ENCODE measurements at places on chromosomes 2 and 18. TPM values are rescaled to one million over a fixed set of nuclear protein-coding genes. Genes with fewer than 3 reads are reported as not detected.

UGT1A4 gene
- total RNA-seq: not detected

NT5C1B gene
- not detected for total RNA-seq

PFN4 gene
- not detected for total RNA-seq

SP5 gene
- total RNA-seq: not detected

MARCHF7 gene
- total RNA-seq: 58.1 TPM

ZNF396 gene
- total RNA-seq: 0.28 TPM

HYCC2 gene
- 30.7 TPM for total RNA-seq

GRCh38 chr2:2234398-2235195 is 96.5 kb downstream of the MYT1L start:
- DNase-seq: no peak

GRCh38 chr18:28112056-28112470 is 64.9 kb downstream of the CDH2 start:
- no peak for DNase-seq

- DNase-seq: no peak
Measured at GRCh38 chr2:200399046-200399445, 92.6 kb downstream of the SPATS2L start.

DNA sequence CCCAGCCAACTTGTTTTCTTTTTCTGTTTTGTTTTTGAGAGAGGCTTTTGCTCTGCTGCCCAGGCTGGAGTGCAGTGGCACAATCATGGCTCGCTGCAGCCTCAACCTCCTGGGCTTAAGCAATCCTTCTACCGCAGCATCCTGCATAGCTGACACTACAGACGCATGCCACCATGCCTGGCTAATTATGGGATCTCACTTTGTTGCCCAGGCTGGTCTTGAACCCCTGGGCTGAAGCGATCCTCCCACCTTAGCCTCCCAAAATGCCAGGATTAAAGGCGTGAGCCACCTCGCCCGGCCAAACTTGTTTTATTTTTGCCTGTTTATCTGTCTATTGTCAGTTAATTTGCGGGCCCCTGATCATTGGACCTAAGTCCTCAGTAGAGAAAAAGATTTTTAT is 61.6 kb upstream of the MSH6 start:
- no peak for DNase-seq

DNA sequence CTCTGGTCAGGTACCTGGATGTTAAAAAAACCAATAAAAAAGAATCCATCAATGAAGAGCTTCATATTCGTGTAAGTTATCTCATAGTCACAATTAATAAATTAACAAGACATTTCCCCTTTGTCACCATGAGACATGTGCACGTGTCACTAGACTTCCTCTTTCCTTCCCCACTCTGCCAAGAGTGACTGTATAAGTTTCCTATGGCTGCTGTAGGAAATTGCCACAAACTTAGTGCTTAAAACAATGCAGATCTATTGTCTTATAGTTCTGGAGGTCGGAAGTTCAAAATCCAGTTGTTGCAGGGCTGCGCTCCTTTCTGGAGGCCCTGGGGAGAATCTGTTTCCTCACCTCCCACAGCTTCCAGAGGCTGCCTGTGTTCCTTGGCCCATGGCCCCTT is 35.8 kb downstream of the SLC9A4 start:
- DNase-seq: no peak

DNA sequence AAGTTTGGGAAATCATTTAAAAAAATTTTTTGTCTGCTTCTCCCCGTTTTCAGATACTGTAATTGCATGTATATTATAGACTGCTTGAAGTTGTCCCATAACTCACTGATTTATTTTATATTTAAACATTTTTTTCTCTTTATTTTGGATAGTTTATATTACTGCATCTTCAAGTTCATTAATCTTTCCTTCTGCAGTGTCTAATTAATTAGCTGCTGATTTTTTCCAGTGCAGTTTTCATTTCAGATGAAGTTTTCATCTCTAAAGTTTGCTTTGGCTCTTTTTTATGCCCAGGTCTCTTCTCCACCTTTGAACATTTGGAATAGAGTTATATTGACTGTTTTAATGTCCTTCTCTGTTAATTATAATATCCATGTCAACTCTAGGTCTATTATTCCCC is 9.3 kb downstream of the CLIP4 start:
- no peak for DNase-seq

DNA sequence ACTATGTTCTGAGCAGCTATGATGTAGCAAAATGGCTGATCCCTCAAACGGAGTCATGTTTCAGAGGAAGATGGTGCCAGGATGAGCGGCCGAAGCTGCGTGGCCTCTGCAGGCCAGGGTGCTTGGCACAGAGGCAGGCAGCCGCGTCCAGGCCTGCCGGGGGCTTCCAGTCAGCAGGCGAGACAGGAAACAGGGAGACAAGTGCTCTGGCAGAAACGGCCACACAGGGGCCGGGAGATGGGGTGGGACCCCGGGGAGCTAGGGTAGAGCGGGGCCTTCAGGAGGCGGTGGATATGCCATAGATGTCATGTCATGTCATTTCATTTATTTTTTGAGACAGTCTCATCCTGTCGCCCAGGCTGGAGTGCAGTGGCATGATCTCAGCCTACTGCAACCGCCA is 50.7 kb downstream of the EIPR1 start:
- DNase-seq: no peak

GRCh38 chr2:101775092-101775491 is 77.6 kb downstream of the MAP4K4 start:
- DNase-seq: no peak

DNA sequence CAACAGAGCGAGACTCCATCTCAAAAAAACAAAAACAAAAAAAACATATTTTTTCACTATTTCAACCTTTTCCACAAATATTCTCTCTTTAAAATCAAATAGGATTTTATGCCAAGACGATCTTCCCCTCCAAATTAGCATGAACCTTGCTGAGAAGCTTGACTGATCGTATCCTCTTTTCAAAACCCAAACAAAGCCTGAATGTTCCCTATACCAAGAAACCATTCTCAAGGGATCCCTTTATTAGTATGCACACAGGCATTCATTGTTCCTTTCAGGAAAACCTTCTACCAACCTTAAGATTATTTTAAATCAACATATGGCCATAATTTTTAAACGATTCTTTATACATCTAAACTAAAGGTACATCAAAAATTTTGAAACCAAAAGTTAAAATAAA is 6.3 kb downstream of the SPIRE1 start:
- DNase-seq: no peak

- DNase-seq: no peak
Measured at GRCh38 chr2:1173528-1173927, 222.9 kb downstream of the SNTG2 start.

GRCh38 chr2:85158559-85159273 is 25.5 kb downstream of the TCF7L1 start:
- DNase-seq: no peak

DNA sequence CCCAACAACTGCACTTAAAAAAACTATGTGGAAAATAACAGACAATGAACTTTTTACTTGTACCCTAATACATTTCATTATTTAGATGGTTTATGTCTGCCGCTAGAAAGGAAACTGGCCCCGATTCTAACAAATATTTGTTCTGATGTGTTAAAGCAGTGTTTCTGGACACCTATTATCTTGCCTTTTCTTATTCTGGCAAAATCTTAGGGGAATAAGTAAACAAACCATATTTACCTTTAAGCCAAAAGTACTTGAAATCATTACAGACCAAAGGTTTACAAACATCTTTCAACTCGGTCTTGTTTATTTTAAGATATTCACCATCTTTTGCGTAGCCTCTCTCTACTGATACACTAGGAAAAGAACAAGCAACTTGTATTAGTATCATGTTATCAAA is 11.8 kb upstream of the DLX1 start:
- DNase-seq: no peak

DNA sequence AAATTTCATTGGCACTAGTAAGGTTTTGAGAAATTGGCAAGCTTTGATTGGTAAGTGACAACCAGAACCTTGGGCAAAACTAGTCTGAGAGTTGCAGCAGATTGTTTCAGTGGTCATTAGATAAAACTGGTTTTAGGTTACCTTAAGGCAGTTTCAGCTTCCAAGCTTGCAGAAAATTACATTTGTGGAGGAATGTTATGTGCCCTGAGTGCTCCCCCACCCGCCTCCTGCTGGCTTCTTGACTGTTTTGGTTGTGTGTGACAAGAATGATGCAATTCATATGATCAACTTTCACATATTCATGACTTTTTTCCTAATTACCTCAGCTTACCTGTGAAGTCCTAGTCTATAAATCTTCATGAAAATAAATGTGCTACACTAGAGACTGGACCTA is 599.5 kb upstream of the ZNF804A start:
- no peak for DNase-seq

GRCh38 chr2:6823111-6823510 is 42.6 kb downstream of the CMPK2 start:
- DNase-seq: no peak

- no peak for DNase-seq
Measured at GRCh38 chr18:35658112-35658511, 76.6 kb downstream of the GALNT1 start.

- DNase-seq: no peak
Measured at GRCh38 chr2:202090530-202090929, 17.5 kb downstream of the KIAA2012 start.

DNA sequence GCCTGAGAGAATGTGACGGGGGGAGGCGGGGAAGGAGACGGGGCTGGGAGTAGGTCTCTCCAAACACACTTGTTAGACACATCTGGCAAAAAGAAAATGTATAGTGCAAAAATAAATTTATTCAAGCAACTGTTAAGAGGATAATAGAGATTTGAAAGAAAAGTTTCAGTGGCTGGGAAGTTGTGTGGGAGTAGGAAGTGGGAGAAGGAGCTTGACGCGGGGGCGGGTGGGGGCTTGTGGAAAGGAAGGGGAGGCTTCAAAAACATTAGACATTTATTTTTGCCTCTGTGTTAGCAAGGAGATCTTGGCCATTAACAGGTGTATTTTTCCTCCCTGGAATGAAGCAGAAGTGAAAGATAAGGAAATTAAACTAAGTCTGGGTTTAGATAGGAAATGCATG is 90.3 kb downstream of the KLF7 start:
- no peak for DNase-seq

DNA sequence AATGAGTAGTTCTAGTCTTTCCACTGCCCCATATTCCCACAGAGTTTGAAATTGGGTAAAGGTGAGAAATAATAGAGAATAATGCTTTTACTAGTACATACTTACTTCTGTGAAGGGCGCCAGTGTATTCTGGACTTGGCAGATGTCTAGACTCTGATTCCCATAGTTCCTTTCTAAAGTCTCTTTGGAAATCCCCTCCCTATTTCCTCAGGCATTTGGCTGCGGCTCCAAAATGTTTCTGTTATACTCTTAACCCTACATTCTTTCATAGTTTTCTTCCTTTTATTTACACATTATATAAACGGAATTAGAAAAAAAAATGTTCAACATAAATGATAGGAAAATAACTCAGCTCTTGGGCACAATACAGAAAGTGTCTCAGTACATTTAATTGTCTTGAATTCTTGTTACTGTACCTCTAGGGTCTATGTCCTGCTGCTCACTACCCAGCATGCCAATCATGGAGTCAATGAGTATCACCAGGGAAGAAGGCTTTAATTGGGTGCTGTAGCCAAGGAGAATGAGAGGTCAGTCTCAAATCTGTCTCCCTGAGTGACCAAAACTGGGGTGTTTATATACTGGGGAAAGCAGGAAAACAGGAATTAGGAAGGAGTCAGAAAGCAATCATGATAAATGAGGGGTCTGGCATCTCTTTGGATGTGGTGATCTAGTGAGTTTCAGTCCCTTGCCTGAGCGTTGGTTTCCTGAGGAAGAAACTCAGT is 147.8 kb upstream of the MMADHC start:
- DNase-seq: no peak

GRCh38 chr2:234469251-234469845 is 27.5 kb downstream of the ARL4C start:
- no peak for DNase-seq

DNA sequence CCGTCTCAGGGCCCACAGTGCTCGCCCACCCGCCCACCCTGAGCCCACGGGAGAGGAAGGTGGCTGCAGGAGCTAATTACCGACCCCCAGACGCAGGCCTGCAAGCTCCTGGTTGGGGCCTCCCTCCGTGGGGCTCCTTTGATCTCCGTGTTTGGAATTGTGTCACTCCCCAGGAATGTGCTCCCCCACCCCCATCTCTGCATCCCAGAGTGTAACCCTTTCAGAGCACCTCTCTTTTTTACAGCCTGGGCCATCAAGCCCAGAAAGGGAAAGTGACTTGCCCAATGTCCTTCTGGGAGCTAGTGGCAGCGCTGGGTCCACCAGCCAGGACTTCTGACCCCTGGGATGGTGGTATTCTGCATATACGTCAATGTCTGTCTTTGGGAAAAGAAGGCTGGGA is 335.1 kb downstream of the CYRIA start:
- no peak for DNase-seq

DNA sequence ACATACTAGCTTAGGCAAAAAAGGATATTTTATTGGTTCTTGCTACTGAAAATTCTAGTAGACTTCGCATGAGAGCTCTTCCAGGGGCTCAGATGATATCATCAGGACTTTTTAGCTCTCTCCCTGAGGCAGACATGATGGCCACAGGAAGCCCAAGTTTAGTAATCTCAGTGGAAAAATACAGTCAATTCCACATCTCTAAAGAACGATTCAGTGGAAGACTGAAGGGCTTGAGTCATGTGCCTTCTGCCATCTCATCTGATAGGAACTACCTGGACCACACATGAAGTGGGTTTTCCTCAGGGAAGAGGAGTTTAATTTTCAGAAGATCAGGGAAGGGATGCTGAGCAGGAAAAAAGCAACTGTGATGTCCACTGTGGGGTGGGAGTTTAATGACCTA is 117.3 kb downstream of the TTC27 start:
- DNase-seq: no peak

DNA sequence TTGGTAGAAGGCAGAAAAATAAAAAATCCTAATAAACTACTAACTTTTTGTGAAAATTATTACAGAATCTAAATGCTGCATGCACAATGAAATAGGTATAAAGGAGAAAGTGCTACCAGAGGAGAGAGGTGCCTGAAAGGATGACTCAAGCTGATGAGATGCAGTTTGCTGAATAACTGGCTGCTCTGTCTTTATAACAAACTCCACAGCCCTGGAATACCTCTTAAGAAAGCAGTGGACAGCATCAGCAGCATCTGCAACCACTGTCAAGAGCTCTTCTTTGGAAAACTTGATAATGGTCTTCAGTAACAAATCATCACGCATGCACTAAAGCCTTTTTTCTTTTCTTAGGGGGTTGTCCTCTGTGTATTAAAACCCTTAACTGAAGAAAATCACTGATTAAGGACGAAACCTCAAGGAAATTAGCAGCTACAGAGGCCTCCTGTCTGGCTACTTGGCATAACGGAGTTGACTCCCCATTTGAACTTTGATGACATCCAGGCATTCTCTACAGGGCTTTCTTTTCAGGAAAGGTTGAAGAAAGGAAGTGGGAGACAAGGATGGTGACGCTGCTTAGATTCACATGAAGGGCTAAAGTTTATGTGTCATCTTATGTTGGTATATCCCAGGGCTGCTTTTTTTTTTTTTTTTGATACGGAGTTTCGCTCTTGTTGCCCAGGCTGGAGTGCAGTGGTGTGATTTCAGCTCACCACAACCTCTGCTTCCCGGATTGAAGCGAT is 28.8 kb downstream of the WDFY1 start:
- DNase-seq: no peak

DNA sequence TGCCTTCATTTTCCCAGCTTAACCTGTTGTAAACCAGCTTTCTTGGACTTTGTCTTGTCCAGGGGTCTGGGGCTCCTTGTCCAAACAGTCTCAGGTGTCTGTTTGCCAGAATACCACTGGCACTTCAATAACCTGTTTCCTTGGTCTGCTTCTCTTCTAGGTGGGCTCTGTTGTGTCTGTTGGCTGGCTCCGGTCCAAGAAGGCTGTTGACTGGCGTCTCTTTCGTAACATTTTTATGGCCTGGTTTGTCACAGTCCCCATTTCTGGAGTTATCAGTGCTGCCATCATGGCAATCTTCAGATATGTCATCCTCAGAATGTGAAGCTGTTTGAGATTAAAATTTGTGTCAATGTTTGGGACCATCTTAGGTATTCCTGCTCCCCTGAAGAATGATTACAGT is 17.0 kb downstream of the SLC20A1 start:
- DNase-seq: no peak

All from CD4-positive, alpha-beta T cell (primary cell).